PC-9 (cell line): ENCODE measurements at places on chromosomes 4 and X. TPM values are rescaled to one million over a fixed set of nuclear protein-coding genes. Genes with fewer than 3 reads are reported as not detected.

GRCh38 chrX:115372152-115372551 is 82.6 kb downstream of the LUZP4 start:
- no peak overlapping the region for H3K4me3 ChIP-seq
- no peaks in the 10 kb centered on the region for H3K36me3 ChIP-seq

DNA sequence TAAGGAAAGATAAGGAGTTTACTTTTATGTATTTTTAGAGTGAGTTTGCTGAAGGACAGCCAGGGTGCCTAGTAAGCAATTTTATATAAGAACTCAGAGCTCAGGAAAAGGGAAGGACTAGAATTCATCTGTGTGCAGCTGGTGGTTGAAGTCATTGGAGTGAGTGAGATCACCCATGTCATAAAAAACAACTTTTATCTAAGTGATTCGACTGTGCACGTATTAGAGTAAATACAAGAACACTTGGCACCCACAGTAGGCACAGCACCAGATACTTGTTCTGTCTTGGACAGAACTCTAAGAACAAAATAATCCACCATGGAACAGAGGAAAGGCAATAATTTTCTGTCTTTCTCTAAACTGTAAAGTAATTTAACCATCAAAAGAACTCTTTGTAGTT is 31.6 kb downstream of the SYNPO2 start:
- no peak overlapping the region for H3K27ac ChIP-seq
- H3K36me3 ChIP-seq, result no peaks in the 10 kb centered on the region
- no peaks in the 10 kb centered on the region for H3K27me3 ChIP-seq
- H3K4me1 ChIP-seq, result peaks cover 13% of the 10 kb centered on the region
- no peak overlapping the region for H3K4me3 ChIP-seq

GRCh38 chr4:6939761-6940743 is 30.4 kb downstream of the TBC1D14 start:
- H3K36me3 ChIP-seq, result no peaks in the 10 kb centered on the region
- H3K27me3 ChIP-seq, result no peaks in the 10 kb centered on the region
- peaks cover 39% of the 10 kb centered on the region for H3K4me1 ChIP-seq
- DNase-seq, result no peak
- 0 out of 2 replicates have a peak overlapping the region, but pooled peaks have one; percentile 94 for H3K27ac ChIP-seq

GRCh38 chr4:7518871-7519637 is 84.3 kb upstream of the PSAPL1 start:
- no peak overlapping the region for H3K4me3 ChIP-seq
- no peaks in the 10 kb centered on the region for H3K27me3 ChIP-seq
- DNase-seq, result no peak
- no peaks in the 10 kb centered on the region for H3K4me1 ChIP-seq
- no peaks in the 10 kb centered on the region for H3K36me3 ChIP-seq

GRCh38 chrX:100995469-100995868 is 26.0 kb downstream of the ARL13A start:
- peak overlapping the region; percentile 71 for H3K27ac ChIP-seq
- H3K27me3 ChIP-seq, result no peaks in the 10 kb centered on the region
- peaks cover 36% of the 10 kb centered on the region for H3K4me1 ChIP-seq

- H3K27me3 ChIP-seq, result no peaks in the 10 kb centered on the region
- DNase-seq, result no peak
Measured at GRCh38 chr4:164293743-164294142, 460.2 kb upstream of the SMIM31 start.

DNA sequence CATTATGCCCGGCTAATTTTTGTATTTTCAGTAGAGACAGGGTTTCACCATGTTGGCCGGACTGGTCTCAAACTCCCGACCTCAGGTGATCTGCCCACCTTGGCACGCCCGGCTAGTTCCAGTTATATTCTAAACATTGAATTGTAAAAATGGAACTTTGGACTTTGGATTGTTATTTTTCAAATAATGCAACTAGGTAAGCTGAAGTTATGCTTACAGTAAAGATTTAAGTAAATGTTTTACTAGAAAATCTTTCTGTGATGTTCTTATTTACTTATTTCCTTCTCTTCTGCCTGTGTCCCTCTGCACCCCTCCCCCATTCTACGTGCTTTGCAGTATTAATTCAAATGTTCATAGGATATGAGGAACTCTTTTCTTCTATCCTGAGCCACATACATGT is 26.1 kb downstream of the GK start:
- no peak for DNase-seq
- H3K36me3 ChIP-seq, result no peaks in the 10 kb centered on the region
- no peak overlapping the region for H3K27ac ChIP-seq
- no peak overlapping the region for H3K4me3 ChIP-seq
- H3K27me3 ChIP-seq, result no peaks in the 10 kb centered on the region

GRCh38 chr4:168837922-168838321 is 172.1 kb downstream of the CBR4 start:
- H3K4me3 ChIP-seq, result no peak overlapping the region
- no peaks in the 10 kb centered on the region for H3K4me1 ChIP-seq
- DNase-seq, result no peak
- H3K36me3 ChIP-seq, result no peaks in the 10 kb centered on the region

GRCh38 chr4:125123570-125124109 is 191.1 kb upstream of the FAT4 start:
- H3K4me3 ChIP-seq, result no peak overlapping the region
- no peak for DNase-seq
- H3K27me3 ChIP-seq, result no peaks in the 10 kb centered on the region
- no peaks in the 10 kb centered on the region for H3K4me1 ChIP-seq
- H3K36me3 ChIP-seq, result no peaks in the 10 kb centered on the region
- H3K27ac ChIP-seq, result no peak overlapping the region

GRCh38 chr4:39032218-39033085 is at the start of gene TMEM156:
Gene TMEM156, minus strand, starts transcription at chr4:39032409. Its CDS starts 96 bp downstream, at chr4:39032313.
- peak within 1 kb of the TSS; percentile 98 for H3K27ac ChIP-seq
- peak; percentile 26 for DNase-seq
- H3K4me1 ChIP-seq, result peaks cover 68% of the 10 kb centered on the region
- H3K4me3 ChIP-seq, result peak within 1 kb of the TSS; percentile 71

CT47A7 gene
- not detected in 2 replicates for total RNA-seq

STATH gene
- total RNA-seq, result not detected in 2 replicates

GAGE12F gene
- not detected in 2 replicates for total RNA-seq

NUDT11 gene
- not detected in 2 replicates for total RNA-seq
